ENCODE measurements at places on chromosomes 16 and 17.
A peak's percentile ranks its signal among the peaks of the same experiment; 100 is the strongest.

- DNase-seq, result no peak
Measured at GRCh38 chr17:80413771-80414507, 1.0 kb upstream of the ENDOV start.

GRCh38 chr17:58335779-58336455, 7.3 kb upstream of the TSPOAP1 start:
- DNase-seq, result peak; percentile 75

DNA sequence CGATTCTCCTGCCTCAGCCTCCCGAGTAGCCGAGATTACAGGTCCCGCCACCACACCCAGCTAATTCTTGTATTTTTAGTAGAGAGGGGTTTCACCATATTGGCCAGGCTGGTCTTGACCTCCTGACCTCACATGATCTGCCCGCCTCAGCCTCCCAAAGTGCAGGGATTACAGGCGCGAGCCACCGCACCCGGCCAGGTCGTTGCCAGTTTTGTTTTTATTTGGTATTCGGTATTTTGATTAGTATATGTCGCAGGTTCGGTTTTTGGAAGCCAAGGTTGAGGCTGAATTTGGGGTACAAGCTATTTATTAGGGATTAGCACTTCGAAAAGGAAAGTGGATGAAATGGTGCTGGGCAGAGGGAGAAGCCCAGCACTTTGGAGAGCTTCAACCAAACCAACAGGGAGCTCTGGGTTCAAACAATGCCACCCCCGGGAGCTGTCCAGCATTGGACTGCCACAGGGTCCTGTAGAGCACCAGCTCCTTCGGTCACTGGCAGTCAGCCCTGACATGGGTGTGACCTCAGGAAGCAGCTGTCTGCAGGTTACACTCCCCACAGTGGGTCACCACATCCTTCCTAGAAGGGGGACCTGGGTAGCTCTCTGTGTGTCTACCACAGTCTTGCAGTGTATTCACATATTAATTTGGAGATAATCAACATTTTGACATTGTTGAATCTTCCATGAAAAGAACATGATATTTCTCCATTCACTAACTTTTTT, 1.5 kb upstream of the CLEC10A start:
- DNase-seq, result no peak

DNA sequence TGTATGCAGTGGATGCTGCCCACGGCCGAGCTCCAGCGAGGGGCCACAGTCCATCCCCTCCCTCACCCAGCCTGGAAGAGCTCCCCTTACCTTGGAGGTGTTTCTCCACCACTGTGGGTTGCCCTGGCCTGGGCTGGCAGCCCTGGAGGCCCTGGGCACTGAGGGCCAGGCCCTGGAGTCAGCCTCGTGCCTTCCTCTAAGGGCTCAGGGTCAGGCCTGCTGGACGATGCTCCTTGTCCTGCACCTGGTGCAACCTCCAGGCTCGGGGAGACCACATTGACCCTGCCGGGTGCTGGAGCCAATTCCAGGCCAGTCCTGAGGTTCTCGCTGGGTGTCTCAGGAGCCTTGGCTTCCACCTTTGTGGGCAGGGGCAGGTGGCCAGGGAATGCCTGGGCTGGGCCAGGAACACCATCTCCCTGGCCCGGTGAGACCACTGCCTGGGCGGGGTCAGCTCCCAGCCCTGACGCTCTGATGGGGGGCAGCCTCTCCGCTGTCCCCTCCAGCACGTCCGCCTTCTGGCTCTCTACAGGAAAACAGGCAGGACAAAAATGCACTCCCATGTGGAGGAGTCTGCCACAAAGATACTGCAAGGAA, 10.4 kb downstream of the MYLK3 start:
- DNase-seq, result no peak

DNA sequence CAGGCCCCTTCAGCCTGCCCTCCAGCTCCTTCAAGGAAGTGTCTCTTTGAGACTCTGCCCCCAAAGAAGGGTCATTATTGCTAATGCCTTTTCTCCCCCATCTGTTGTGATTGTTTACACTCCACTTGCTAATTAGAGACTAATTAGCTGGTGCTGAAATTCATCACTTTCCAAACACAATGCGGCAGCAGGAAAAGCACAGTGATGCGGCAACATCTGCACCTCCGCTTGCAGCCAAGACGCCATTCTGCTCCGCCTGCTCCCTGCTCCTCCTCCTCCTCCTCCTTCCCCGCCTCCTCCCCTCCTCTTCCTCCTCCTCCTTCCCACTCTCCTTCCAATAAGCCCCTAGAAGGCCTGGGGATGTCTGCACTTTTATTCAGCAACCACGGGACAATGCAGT, 110.5 kb downstream of the SDK2 start:
- no peak for DNase-seq

- no peak for DNase-seq
Measured at GRCh38 chr16:739560-740458, 988 bp downstream of the CIAO3 start.

GRCh38 chr16:50842589-50842988, 100.7 kb downstream of the CYLD start:
- DNase-seq, result no peak

- DNase-seq, result no peak
Measured at GRCh38 chr16:58098207-58099096, 30.7 kb downstream of the CFAP20 start.

- no peak for DNase-seq
Measured at GRCh38 chr16:68072038-68072695, 13.0 kb upstream of the NFATC3 start.

- no peak for DNase-seq
Measured at GRCh38 chr16:84854759-84855158, 35.0 kb downstream of the CRISPLD2 start.

DNA sequence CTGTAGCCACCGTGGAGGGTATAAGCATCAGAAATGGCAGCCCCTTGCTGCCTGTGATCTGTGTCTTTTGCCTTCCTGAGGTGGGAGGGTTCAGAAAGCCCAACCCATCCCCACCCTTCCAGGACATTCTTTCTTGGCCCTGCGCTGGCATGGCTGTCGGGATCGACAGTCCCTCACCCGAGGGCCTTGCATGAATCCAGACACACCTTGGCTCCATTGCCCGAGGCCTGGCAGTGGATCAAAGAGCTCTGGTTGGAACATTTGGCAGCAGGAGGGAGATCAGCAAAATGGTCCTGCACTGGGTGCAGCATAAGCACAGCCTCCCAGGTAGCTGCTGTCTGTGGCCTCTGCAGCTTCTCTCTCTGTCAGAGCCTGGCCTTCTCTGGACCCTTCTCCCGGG, 246.6 kb upstream of the MAF start:
- no peak for DNase-seq

DNA sequence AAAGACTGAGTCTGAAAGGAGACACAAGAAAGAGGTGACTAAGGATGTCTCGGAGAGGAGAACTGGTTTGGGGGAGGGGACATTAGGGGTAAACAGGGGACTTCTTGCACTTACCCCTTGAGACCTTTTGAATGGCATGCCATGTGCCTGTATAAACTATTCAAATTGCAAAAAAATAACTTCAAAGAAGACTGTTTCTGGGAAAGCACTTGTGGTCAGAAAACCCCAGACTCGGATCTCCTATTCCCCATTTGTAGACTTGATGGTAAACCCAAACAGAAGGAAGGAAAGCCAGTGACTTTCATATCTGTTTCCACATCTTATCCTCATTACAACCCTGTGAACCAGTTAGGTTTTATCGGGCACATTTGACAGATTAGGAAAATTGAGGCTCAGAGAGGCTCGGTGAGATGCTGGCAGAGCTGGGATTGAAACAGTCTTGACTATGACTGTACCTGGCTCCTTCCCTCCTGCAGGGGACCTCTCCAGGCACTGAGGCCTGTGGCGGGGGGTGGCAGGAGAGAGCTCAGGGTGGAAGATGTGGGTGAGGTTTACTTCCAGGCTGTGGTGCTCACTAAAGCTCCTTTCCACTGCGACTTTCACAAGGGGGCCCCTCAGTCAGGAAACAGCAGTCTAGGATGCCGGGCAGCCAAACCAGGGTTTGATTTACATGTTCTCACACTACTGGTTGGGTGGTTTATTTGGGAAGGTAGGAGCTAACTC, 30.5 kb upstream of the PLCG2 start:
- peak; percentile 22 for DNase-seq

DNA sequence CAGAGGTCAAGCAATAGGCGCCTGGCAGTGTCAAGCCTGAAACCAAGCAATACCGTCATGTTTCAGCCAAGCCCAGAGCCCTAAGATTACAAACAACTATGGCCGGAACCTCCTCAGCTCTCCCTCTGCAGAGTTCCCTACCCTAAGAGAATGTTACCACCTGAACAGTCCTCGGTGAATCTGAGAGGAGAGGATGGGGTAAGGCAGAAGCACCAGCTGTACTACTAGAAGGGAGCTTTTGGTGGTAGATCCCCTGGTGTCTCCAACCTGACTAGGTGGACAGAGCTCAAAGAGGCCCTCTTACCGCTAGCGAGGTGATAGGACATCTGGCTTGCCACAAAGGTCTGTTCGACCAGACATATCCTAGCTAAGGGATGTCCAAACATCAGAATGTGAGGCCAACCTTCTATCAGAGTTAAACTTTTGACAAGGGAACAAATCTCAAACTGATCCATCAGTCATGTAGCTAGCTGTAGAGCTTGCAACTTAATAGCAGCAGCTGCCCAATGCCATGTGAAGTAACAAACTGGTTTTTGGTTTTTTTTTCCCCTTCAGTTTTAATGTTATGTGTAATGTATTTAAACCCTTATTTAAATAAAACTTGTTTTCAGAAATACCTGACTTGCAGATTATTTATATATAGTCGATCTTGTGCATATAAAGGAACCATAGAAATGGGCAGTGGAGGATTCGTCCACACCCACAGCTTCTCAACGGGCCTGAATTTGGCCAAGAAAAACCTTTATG, 2.5 kb downstream of the EIF1 start:
- DNase-seq, result no peak

DNA sequence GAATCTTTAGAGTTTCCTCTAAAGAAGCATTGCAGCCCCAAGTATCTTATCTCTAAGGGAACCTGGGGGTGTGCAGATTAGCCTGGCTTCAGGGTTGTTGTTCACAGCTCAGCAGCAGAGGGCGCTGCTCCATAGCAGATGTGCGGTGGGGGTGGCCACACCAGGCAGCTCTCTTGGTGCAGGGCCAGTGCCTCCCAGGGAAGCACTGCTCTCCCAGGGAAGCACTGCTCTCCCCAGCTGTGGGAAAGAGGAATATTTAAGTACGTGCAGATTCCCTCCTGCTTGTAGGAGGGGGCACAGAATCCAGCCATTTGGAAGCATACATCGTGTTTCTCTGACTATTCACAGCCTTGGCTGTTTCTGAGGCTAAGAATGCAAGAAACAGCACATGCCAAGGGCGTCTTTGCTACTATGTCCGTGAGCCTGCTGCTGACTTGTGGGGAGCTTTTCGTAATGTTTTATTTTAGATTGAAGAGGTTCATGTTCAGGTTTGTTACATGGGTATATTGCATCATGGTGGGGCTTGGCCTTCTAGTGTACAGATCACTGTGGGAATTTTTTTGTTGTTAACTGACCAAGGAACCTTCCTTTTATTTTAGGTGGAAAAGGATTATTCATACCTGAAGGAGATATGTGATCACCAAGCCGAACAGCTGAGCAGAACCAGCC, 217.8 kb downstream of the SPECC1 start:
- DNase-seq, result peak; percentile 80

- no peak for DNase-seq
Measured at GRCh38 chr16:79914961-79915720, 314.6 kb upstream of the MAF start.

DNA sequence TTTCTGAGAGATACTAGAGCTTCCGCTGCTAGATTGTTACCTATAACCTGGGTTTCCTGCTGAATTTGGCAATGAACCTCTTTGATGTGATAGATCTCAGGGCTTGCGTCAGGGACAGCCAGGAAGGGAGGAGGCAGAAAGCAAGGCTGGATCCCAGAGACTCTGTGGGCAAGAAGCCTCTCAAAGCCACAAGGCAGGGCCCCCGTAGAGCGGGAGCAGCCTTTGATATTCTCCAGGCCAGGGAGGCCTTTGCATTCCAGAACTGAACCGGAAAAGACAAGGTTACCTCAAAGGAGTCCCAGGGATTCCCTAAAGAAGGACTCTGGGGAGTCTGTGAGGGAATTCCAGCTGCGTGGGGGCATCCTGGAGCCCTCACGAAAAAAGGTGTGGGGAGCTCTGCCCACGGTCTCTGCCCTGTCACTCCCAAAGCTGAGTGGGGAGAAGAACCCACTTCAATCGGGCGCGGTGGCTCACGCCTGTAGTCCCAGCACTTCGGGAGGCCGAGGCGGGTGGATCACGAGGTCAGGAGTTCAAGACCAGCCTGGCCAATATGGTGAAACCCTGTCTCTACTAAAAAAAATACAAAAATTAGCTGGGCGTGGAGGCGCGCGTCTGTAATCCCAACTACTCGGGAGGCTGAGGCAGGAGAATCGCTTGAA, 14.3 kb upstream of the SCIMP start:
- no peak for DNase-seq

DNA sequence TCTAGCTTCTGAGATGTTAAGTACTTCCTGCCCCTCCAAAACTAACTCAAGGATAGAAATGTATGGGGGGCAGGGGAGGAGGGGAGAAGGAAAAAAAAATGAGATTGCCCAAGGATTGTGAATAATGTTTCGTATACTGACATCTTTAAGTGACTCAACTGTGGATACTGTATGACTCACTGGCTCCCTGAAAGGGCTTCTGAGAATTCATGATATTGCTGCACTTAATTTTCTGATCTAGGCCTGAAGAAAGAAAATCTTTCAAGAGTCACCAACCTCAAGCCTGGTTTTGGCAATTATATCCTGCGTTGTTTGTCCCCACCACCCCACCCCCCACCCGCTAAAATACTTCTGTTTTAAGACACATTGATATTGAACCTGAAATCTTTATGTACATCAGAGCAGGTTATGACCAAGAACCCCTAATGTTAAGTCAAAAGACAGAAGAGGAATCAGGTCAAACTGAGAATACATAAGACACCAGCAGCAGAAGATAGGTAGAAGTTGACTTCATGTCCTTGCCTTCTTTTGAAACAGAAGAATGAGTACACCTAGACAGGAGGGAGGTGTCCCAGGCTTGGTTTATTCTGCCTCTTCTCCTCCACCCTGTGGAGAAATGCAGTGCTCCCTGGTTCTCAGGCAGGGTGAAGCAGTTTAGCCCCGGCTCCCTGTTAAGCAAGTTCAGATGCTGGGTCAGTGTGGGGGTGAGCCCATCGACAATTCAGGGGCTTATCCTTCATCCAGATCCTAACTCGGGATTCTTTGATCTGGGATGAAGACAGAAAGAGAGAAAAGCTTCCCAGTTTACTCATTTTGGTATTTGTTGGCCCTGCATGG, 3.3 kb upstream of the FBXL20 start:
- peak; percentile 50 for DNase-seq

DNA sequence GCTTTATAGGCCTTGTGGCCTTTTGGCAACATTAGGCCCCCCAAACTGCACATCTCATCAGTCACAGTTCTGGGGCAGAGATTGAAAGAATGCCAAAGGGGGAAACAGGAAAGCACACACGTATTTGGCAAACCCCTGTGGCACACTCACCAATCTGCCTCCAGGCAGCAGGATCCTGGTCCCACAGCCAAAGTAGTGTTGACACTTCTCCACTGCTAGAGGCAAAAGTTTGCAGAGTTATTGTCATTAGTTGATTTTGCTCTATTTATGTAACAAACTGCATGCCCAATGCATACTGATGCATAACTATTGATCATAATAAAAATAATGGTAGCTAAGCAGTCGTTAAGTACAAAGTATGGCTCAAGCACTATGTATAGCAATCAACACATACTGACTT, 45.1 kb downstream of the CCT6B start:
- DNase-seq, result no peak

- no peak for DNase-seq
Measured at GRCh38 chr17:40490289-40490853, 11.1 kb downstream of the TNS4 start.
